K562 (cell line): ENCODE measurements at places on chromosomes 13 and 19. TPM values are rescaled to one million over a fixed set of nuclear protein-coding genes. Genes with fewer than 3 reads are reported as not detected.
A peak's percentile ranks its signal among the peaks of the same experiment; 100 is the strongest.

Gene MEF2B
- total RNA-seq = 0.72 and 1.9 TPM in 2 replicates

DNA sequence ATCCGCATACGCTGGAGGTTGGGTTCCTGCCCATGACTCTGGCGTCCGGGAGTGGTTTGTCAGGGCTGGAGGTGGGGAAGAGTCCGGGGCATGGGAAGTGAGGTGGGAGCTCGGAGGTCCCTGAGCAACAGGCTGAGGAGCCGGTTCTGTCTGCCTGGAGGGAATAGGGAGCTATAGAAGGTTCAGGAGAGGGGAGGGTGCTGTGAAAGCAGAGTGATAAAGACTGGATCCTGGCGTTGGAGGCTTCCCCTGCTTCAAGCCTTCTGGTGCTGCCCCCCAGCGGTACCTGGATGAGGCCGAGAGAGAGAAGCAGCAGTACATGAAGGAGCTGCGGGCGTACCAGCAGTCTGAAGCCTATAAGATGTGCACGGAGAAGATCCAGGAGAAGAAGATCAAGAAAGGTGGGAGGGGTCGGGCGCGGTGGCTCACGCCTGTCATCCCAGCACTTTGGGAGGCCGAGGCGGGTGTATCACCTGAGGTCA is 2.6 kb downstream of the HMG20B start:
- peaks cover 80% of the 10 kb centered on the region for H3K4me1 ChIP-seq
- H3K4me3 ChIP-seq = no peak overlapping the region
- H3K27me3 ChIP-seq = no peaks in the 10 kb centered on the region
- DNase-seq = no peak
- H3K36me3 ChIP-seq = peaks cover 44% of the 10 kb centered on the region

GRCh38 chr19:15421721-15422260 is 3.0 kb upstream of the AKAP8L start:
- no peaks in the 10 kb centered on the region for H3K27me3 ChIP-seq
- H3K36me3 ChIP-seq = peaks cover 51% of the 10 kb centered on the region

DNA sequence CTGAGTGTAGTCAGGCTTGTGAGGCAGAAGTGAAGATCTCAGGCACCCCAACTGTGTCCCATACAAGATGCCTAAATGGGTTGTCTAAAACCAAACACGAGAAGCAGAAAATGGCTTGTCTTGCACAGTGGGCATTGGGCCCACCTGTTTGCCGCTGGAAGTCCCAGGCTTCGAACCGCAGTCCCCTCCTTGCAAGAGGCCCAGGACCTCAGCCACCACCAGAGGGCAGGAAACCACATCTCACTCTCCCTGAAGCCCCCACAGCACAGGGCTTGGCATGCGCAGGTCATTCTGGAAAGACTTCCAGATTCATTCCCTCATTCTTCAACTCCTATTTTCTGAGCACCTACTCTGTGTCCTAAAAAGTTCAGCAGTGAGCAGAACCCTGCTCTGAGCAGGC is 973.7 kb downstream of the UQCRFS1 start:
- no peaks in the 10 kb centered on the region for H3K27me3 ChIP-seq
- H3K4me1 ChIP-seq = no peaks in the 10 kb centered on the region
- no peaks in the 10 kb centered on the region for H3K36me3 ChIP-seq
- peak; percentile 15 for DNase-seq

- no peak overlapping the region for H3K27ac ChIP-seq
- no peaks in the 10 kb centered on the region; the same call in 1 of the 2 replicates for H3K27me3 ChIP-seq
- no peak for DNase-seq
- H3K4me3 ChIP-seq = no peak overlapping the region
- no peaks in the 10 kb centered on the region for H3K4me1 ChIP-seq
These were observed 89.9 kb downstream of the UBL3 start for GRCh38 chr13:29760544-29760943.
